ENCODE measurements at places on chromosomes 16 and 17.

GRCh38 chr17:15307710-15308111, 33.7 kb downstream of the TEKT3 start:
- DNase-seq = no peak

GRCh38 chr17:10724546-10725195, 5.2 kb downstream of the TMEM220 start:
- no peak for DNase-seq

DNA sequence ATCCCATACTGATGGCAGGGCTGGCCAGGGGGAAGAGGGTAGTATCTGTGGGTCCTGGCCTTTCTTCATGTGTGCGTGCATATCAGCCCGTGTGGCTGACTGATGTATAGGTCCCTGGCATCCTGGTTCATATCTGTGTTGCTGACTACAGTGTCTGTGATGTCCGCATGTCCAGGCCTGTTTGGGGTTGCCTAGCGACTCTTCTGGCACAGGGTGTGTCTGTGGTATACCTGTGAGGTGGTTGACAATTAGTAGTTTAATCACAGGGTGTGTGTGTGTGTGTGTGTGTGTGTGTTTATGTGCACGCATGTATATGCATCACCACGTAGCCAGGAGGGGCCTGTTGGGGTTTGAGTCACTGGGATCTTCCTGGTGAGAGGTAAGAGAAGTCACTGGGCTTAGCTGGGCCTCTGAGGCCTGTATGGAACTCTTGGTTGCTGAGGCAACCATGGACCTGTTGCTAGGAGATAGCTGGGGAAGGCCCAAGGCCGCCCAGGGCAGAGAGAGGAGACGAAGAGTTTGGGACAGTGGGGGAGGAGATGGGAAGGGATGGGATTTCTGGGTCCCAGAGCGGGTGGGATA, 603 bp upstream of the TMEM95 start:
- no peak for DNase-seq

GRCh38 chr16:59324462-59324861, 590.3 kb upstream of the GOT2 start:
- no peak for DNase-seq

- DNase-seq = no peak
Observed at GRCh38 chr17:53270936-53271335, 551.8 kb upstream of the KIF2B start.

DNA sequence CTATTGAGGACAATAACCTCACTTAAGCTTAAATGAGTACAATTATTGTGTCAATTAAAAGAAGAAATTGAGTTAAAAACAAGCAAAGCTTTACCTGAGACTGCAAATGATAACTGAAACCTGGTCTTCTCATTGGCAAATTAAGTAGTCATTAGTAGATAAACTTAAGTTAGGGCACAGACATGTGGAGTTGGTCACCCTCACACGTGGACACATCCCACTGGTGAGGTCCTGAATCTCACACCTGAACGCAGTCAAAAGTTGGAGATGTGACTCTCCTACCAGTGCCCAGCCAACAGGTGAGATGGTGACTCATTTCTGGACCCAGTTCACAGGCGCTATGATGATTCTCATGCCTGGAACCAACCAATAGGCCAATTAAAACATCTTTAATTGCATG, 311.6 kb downstream of the FOXL1 start:
- DNase-seq = no peak

DNA sequence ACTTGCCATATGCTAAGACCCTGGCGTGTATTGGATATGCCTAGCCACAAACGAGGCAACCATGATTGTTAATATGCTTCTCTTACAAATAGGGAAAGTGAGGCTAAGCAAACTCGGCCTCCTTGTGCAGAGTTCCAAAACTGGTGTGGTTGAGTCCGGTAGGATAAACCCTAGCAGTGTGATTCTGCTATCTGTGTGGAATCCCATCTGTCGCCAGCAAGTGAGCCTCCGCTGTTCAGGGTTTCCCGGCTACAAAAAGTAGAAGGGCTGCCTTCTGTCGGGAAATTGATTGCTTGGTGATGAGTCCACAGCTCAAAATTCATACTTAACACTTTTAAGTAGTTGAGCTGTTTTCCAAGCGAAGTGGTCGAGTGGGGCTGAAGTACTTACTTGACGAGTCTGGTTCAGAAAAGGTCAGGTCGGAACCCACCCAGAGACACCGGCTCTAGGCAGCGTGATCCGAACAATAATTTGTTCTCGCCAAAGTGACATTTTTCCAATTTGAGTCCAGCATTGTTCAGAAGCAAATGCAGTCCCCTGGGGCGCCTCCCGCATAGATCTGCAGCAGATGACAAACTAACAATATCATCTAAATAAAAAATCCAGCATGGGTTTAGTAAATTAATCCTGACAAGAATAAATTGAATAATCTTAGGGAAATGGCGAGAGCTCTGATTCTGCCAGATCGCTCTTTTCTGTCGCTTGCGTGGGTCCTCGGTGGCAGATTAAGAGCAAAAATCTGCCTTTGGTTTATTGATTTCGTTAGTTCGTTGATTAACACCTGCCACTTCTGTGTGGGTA, 686.7 kb upstream of the RBFOX1 start:
- DNase-seq = no peak

GRCh38 chr16:2711370-2712062, 8.5 kb downstream of the PRSS27 start:
- no peak for DNase-seq

GRCh38 chr17:76772842-76773525, 35.1 kb downstream of the MFSD11 start:
- DNase-seq = no peak

DNA sequence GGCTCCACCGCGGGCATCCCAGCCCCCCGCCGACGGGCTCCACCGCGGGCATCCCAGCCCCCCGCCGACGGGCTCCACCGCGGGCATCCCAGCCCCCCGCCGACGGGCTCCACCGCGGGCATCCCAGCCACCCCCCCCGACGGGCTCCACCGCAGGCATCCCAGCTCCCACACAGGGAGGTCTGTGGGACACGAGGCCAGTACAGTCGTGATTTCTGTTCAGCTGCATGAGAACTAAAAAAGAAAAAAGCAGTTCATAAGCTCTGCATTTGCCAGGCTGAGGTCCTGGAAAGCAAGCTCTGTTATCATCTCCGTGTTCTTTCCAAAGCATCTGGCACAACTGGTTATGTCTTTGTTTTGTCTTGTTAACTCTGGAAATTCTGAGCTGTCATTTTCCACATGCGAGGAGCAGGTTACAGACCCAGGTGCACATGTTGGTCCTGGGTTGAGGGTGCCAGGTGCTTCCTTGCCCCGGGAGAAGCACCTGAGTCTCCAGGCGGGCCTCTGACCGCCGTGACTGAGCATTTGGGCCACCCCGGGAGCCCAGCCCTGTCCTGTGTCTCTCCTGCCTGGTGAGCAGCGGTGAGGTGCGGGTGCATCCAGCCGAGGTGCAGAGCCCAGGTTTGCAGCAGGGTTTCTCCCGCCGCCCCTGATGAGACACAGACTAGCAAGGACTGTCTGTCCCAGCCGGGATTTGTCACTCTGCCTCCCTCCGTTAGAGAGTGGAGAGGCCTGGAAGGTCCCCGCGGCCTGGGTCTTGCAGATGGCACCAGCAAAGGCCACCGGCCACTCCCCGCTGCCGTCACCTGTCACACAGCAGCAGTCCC, 9.9 kb upstream of the WFIKKN1 start:
- DNase-seq = no peak

GRCh38 chr17:39636927-39637736, at the start of gene STARD3:
STARD3 (plus strand) TSS chr17:39637144; CDS start chr17:39653532, 16,388 bp downstream.
- peak; percentile 66 for DNase-seq

DNA sequence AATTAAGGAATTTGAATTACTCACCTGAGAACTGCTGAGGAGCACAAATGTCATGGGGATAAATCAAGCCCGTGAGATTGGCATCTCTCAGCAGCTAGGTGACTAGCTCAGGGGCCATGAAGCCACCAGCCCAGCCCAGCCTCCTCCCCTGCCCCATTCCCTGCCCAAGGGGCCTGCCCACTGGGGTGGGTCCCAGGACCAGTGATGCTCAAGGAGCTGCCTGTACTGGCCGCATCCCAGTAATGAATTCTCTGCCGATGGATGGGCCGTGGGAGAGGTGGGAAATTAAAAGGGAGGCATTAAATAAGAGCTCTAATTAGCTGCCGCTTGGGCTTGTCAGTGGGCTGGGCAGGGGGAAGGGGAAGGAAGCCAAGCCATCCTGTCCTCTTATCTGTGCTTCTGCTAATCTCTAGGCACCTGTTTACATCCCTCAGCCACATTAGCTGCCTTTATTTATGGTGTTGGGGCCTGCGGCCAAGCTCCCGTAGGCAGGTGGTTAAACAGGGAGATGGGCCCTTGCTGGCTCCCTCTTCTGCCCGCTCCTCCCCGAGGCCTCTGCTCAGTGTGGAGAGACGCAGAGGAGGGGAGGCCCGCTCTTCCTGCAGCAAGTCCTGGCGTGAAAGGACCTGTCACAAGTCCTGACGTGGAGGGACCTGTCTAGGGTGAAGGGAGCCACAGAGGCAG, 48.8 kb downstream of the PIPOX start:
- peak; percentile 85 for DNase-seq

- DNase-seq = no peak
Observed at GRCh38 chr17:72702136-72702735, 390.3 kb downstream of the SLC39A11 start.

- DNase-seq = no peak
Observed at GRCh38 chr17:48352630-48353029, 77.4 kb downstream of the SKAP1 start.

- no peak for DNase-seq
Observed at GRCh38 chr16:83355570-83356218, 452.1 kb upstream of the HSBP1 start.

DNA sequence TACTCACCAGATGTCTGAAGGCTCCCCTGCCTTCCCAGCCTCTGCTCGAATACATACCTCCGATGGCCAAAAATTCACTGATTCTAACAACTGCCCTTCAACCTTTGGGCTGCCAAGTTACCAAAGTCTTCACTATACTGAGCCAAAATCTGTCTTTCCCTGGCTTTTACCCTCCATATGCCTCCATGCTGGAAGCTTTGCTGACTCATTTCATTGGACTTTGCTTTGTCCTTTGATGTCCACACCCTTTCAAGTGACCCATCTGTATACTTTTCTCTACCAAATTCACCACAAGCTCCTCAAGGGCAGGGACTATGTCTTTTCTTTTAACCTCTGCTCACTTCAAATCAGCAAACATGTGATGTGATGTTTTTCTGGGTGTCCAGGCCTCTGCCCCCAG, 21.0 kb upstream of the MTMR4 start:
- DNase-seq = no peak

- DNase-seq = no peak
Observed at GRCh38 chr17:2994441-2994840, 69.0 kb downstream of the OR1D5 start.

DNA sequence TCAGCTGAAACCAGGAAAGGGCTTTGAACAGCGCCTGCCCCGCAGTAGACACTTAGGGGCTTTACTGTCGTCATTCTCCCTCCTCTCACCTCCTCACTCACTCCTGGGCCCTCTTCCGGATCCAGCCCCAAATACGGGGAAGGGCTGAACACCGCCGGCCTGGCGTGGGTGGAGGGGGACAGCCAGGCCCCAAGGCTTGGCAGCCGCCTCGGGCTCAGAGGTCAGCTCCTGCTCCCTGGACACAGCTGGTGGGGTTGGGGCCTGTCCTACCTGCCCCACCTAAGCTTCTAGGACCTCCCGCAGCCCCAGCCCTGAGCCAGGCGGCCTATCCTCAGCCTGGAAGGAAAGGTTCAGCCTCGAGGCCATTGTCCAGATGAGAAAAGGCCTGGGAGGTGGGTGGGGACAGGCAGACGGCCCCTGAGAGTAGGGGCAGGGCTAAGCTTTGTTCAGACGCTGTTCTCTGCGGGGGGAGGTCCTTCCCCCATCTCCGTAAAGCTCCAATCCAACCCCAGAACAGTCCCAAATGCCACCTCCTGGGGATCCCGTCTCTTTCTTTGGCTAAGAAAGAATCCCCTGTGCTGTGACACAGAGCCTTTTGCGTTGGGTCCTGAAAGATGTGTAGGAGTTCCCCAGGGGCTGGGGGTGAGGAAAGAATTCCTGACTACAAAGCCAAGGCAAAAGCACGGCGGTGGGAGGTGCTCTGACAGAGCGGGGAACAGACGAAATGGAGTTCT, 881 bp upstream of the LLGL1 start:
- DNase-seq = no peak

GRCh38 chr16:27568077-27568476, 18.1 kb downstream of the KATNIP start:
- no peak for DNase-seq

GRCh38 chr16:65314627-65315008, 192.8 kb upstream of the CDH11 start:
- DNase-seq = no peak

GRCh38 chr17:79046916-79047280, 22.9 kb downstream of the C1QTNF1 start:
- no peak for DNase-seq

DNA sequence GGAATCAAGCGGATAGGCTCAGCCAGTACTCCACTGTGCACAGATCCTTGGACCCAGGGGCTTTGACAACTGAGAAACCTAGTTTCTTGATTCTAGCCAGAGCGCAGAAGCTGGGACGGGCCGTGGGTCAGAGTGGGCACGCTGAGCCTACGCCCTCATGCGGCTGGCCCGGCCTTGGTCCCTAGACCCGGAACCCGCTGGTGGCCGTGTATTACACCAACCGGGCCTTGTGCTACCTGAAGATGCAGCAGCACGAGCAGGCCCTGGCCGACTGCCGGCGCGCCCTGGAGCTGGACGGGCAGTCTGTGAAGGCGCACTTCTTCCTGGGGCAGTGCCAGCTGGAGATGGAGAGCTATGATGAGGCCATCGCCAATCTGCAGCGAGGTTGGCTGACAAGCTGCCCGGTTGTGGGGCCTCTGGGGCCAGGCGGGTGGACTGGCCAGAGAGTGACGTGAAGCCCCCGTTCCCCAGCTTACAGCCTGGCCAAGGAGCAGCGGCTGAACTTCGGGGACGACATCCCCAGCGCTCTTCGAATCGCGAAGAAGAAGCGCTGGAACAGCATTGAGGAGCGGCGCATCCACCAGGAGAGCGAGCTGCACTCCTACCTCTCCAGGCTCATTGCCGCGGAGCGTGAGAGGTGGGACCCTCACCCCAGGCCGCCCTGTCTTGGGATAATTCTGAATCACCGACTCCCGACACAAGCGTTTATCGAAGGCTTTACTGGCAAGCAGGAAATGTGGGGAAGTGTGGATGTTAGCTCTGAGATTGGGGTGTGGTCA, 946 bp downstream of the STUB1 start:
- no peak for DNase-seq

GRCh38 chr16:84929421-84930297, 81.7 kb downstream of the ZDHHC7 start:
- no peak for DNase-seq

DNA sequence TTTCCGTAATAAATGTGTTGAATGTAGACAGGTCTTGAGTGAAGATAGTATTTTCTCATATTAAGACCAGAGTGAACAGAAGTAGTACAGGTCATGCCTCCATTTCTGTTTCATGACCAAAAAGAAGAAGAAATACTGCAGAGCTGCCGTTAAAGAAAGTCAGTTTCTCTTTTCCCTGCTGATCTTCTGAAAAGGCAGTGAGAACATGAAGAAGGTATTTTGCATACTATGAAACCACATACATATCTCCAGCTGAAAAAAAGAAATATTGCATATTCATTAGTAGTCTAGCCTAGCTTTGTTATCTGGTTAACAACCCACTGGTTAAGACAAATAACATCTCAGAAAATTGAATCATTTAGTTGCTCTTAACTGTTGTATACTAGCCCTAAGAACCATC, 138.4 kb downstream of the PHKB start:
- DNase-seq = no peak

Data from NCI-H510A treated with DMSO at 0.1 percent for 48 hours (cell line).